ENCODE measurements at places on chromosomes 4 and X.

GRCh38 chrX:123450222-123450621 is 266.1 kb downstream of the GRIA3 start:
- DNase-seq: no peak

DNA sequence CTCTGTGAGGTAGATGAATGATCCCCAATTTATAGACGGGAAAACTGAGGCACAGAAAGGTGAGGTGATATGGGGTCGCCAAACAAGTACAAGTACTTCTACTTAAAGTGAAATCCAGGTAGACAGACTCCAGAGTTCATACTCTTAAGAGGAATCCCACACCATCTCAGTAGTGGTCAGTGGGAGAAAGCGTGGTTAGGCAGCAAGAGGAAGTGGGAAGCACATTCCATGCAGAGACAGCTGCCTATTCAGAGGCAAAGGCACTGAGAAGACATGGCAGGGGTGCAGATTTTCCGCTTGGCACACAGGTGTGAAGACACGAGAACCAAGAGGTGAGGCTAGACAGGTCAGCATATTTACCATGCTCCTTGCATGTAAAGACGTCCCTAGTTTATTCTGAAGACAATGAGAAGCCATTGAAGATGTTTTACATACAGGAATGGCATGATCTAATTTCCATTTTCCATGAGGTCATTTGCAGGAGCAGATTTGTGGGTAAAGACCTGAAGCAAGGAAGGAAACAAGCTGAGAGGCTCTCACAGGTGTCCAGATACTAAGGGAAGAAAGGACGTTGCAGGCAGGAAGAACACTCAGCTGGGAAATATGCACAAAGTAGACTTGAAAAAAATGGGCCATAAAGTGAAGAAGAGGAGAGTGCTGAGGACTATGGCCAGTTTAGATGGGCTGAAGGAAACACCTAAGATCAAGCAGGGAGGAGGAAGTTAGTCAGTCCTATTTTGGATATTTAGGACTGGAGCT is 17.3 kb upstream of the CLNK start:
- no peak for DNase-seq

GRCh38 chr4:9765091-9765490 is 16.3 kb upstream of the DRD5 start:
- no peak for DNase-seq

DNA sequence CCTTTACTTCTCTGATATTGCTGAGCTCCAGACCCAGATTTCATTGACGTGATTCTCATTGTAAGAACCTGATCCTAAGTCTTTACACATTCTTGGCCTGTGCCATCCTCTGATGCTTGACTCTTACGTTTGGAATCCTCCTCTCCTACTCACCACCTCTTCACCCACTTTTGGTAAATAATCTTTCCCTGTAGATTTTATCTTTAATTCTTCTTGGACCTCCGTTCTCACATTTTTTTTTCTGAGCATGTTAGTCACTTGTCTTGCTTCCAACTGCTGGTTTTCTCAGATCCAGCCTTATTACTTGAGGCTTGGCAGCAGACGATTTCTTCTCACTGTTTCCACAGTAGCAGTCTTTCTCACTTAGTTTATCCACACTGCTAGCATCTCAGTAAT is 12.4 kb upstream of the SH3RF1 start:
- no peak for DNase-seq

DNA sequence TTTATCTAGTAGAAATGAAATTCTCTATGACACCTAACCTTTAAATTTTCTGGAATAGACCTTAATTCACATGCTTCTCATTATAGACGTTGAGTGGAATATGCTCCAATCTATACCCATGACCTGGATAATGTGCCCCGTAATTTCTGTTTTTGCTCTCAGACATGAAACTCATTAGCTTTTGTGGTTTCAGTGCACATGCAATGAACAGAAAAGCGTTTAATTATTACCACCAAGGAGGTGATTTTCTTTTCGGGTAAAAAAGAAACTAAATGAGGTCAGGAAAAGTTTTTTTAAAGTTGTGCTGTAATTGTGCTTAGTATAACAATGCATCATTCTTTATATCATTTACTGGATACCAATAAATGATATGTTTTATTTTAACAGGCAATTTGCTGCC is 1703.9 kb upstream of the TENM3 start:
- DNase-seq: no peak

- DNase-seq: no peak
Measured at GRCh38 chr4:74578329-74578728, 133.4 kb downstream of the AREG start.

- no peak for DNase-seq
Measured at GRCh38 chr4:28772066-28772465, 1911.4 kb downstream of the STIM2 start.

DNA sequence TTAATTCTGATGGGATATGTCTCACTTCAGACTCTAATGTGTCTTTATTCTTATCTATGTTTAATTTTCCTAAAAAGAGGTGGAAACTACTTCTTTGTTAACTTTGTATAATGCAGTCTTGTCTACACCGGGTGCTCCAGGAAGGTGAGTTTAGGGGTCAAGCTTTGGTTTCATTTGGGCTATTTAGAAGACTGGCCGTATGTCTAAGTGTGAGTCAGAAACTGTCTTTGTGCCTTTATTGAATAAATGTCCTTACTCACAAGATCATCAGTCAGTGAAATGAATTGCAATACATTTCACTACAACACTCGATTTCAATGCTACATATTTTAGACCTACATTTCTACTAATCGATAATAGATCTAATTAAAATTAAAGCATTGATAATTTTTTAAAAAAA is 56.2 kb downstream of the PROM1 start:
- DNase-seq: no peak

DNA sequence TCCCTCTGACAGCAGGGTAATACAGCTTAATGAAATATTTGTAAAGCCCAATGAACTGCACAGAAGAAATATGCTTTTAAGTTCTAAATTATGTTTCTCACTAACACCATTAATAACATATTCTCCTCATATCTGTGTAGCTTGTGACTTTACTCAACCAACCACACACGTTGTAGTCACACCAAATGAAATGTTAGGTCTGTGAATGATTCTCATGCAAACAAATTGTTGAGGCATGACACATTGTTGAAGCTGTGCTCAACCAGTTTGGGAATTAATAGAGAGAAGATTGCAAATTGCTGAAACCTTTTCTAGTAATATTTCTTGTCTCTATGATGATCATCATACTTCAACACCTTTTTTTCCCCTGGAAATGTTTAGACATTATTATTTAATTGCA is 645.9 kb downstream of the PCDH7 start:
- no peak for DNase-seq

- DNase-seq: no peak
Measured at GRCh38 chr4:168740691-168741090, 243.8 kb downstream of the PALLD start.

- no peak for DNase-seq
Measured at GRCh38 chr4:16705341-16705740, 193.1 kb downstream of the LDB2 start.

DNA sequence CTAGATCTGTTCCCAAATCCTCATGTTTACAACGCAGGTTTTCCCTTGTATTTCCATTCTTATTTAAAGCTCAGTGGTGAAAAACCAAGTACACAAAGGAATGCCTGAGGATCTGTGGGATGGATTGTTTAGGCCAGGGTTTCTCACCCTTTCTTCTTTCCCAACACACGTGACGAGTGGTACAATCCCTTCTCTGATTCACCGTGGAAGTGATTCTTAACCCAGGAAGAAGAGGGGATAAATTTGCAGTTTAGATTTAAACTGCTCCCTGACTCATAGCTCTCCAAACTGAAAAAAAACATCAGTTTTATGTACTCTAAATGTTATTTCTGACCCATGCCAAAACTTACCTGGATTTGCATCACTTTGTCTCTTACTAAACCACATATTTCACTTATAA is 17.0 kb downstream of the PAQR3 start:
- no peak for DNase-seq

GRCh38 chr4:186920483-186920882 is 196.8 kb upstream of the FAT1 start:
- DNase-seq: no peak

Measured in coronary artery (tissue), 2 donors.